ENCODE measurements at places on chromosomes 3 and 15.

DNA sequence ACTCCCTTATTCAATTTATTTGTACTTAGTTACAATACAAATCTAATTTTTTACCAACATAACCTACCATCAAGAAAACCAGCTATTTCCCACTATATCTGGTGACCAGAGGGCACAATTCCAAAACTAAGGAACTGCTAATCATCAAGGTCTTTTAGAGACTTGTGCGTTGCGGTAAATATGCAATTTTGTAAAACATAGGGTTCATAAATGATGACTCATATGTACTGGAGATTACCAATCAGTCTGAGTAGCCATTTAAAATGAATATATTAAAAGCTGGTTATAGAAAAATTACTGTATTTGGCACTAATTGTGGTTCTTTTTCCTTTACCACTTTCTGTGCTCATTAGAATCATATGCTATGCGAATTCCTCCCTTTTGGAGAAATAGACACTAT is 859.6 kb downstream of the ROBO1 start:
- no peak for DNase-seq

DNA sequence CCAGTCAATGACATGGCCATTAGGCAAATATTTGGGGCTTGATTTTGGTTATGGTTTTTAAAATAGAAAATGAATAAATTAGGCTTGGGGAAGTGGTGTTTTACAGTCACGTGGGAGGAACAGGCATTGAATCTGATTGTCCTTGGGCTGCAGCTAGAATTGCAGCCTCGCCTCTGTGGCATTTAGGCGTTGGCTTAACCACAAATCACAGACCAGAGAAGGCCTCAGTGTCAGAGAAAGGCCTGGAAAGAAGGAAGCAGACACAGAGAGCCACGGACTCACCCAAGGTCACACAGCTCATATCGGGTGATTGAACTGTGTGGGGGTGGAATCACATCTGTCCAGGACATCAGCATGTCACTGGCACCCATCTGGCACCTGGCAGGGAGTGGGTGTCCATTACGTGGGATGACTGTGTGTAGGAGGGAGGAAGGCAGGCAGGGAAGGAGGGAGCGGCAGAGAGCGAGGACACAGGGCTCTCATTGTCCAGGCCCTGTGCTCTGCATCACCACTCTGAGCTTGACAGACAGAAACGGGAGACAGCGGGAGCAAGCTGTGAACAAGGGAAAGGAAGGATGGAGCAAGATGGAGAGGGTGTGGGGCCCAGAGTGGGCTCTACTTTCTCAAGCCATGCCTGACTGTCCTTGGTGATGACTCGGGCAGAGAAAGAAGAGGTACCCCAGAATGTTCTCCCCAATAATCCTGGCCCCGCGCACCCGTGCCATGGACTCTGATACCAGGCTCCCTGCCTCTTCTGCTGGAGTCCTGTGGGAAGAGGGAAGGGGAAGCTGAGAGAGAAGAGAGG is 186.4 kb downstream of the FAM43A start:
- no peak for DNase-seq

DNA sequence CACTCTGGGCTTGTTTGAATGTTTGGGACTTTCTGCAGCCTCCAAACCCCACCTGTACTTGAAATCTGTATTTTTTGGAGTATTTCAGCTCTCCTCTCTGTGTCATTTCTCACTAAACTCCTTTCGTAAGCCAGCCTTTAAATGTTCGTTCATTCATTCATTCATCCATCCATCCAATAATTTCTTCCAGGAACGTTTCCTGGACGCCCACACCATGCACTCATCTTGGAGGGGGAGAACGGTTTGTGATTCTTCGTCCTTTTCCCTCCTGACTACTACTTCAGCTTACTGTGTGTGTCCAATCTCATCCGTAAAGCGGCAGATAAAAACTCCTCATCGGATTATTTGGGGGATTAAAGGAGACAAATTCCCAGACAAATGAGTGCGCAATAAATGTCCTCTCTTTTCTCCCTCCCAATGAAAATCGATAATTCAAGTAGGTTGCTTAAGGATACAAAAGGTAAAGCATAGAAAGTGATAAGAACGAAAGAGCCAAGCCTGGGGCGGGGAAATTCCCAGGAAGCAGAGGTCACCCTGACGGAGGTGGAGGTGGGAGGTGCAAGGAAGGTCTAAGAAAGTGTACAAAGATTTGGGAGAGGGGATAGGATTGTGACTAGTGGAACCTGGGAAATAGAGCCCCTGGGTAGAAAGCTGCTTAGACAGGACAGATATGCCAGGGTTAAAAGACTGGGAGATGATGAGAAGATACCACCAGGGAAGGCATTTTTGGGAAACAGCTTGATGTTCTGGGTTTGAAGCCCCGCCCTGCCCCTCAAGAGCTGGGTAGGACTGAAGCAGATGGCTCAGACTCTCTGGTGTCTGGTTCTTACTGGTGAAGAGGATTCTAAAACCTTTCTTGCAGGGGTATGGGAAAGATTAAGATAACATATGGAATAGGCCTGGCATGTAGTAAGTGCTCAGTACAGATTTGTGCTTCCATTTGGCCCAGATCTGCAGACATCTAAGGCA is 896 bp upstream of the KLHL25 start:
- no peak for DNase-seq

DNA sequence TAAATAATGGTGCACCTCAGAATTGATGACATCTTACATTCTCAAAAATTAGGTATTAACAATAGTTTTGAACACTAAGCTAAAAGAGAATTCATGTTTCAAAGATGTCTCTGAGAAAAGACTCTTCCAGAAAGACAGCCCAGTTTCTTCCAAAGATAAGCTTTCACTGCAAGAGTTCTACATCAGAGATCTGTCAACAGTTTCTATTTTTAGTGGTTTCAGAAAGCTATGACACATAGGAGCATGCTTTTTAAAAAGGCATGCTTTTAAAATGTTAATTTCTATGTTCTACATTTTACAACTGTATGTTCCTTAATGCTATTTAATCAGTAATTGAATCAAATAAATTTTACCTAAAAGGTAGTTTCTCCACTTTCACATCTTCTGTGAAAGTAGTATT is 88.2 kb downstream of the PLOD2 start:
- no peak for DNase-seq

DNA sequence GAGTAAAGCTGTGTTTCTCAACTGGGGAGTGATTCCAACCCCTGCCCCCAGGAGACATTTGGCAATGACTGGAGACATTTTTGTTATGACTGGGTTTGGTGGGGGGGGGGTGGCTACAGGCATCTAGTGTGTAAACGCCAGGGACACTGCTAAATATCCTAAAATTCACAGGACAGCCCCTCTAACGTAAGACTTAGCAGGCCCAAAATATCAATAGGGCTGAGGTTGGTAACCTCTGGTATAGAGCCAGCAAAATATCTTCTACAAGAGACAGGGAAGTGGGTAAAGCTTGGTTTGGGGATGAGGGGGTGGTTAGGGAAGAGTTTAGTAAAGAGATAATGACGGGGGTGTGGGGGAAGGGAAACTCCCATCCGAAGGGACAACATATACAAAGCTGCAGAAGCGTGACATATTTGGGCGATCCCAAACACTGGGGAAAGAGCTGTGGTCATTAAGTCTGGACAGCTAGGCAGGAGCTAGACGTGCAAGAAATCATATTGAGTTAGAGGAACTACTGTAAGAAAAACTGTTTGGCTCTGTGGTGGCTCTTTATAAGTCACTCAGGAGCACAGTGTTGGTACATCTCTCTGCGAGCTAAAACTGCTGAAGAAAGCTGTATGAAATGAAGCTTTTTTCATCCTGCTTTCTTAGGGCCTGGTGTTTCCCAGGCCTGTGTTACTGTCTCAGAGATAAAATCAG is 697 bp upstream of the TRIM69 start:
- DNase-seq = peak; percentile 51

DNA sequence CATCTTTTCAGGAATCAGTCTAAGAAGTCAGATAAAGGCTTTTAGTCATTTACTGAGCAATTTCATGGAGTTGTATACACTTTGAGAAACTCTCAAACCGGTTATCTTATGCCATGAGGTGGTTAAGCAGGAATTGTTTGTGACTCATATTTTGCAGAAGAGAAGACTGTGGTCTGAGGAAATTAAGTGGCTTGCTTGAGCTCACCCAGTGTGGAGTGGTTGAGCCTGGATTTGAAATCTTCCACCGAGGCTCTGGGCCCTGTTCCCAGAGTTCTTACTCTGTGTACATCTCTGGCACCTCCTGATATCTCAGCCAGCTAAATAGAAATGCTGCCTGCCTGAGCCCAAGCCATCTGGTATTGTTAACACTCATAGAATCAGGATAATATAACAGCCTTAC is 37.8 kb upstream of the BCL6 start:
- DNase-seq = peak; percentile 75

DNA sequence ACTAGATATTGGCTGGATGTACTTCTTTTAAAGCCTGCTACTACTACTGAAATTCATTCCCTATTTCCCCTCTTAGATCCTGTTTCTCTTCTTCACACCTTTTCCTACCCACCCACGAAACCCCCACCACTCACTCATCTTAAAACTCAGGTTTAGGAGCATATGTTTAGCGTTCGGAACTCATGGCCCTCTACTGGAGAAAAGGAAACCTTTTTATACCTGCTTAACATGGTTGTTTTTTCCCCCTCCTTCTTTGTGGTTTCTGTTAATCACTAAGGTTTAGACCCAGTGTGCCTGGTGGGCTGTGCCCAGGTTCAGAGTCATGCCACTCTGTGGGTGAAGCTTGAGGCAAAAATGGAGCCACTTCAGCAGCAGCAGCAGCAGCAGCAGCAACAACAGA is 2.6 kb downstream of the ARID3B start:
- DNase-seq = no peak

DNA sequence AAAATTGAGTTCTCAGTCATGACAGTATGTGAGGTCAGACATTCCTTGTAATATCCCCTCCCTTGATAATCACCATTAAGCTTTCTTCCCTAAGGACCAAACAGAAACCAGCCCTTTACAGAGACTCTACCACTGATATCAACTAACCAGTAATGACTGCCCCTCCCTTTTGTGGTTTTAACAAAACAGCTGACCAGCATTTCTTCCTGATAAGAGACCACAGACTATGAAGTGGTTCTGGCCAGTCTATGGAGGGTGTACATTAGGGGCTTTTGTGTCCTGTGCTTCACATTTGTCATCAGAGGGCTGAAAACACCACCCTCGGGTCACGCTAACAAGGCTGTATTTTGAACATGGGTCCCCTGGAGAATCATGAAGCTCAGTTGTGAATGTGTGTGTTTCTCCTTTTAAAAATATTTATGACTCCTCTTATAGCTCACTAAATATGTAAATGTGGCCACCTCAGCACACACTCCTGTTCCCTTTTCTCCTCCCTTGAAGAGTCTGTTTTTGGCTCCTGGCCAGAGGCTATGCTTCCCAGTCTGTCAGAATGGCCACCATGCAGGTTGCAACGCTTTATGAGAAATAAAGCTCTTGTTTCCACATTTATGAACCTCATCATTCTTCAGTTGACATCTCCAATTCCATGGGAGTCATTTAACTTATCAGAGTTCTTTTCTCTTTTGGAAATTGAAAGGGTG is 239.3 kb downstream of the CPNE4 start:
- no peak for DNase-seq

- DNase-seq = no peak
These were observed 75.6 kb upstream of the SYNPR start for GRCh38 chr3:63202529-63202928.

GRCh38 chr3:78004571-78004970 is 964.7 kb downstream of the ROBO2 start:
- no peak for DNase-seq

DNA sequence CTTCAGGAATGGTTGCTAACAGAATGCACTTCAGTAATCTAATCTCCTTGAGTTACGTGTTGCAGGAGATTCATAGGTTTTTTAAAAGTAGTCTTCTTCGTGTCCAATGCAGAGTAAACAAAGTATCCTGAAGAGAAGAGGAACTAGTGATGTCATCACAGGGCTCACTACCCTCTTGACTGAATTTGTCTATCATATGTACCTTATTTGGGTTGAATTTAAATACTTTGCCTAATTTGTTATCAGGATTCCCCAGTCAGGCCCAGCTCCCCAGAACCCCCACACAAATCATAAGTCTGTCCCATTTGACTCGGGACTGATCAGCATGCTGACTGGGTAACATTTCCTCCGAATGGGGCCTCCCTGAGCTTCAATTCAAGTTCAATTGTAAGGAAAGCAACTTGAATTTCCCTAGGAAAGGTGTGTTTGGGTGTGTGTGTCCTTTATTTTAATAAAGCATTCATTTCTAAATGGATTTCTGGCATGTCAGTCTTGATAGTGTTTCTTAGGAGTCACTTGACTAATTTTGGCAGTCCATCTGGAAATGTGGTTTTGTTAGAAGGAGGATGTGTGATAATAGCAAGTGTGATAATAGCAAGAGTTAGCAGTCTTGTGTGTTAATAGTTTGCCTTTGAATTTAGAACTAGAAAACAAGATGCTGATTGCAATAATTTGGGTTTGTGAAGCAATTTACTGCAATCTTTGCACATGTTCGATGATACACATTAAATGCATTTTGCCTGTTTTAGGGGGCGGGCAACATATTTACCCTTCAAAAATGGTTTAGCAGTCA is 21.9 kb downstream of the OXNAD1 start:
- no peak for DNase-seq

GRCh38 chr15:97482521-97482920 is 478.0 kb upstream of the ARRDC4 start:
- no peak for DNase-seq

DNA sequence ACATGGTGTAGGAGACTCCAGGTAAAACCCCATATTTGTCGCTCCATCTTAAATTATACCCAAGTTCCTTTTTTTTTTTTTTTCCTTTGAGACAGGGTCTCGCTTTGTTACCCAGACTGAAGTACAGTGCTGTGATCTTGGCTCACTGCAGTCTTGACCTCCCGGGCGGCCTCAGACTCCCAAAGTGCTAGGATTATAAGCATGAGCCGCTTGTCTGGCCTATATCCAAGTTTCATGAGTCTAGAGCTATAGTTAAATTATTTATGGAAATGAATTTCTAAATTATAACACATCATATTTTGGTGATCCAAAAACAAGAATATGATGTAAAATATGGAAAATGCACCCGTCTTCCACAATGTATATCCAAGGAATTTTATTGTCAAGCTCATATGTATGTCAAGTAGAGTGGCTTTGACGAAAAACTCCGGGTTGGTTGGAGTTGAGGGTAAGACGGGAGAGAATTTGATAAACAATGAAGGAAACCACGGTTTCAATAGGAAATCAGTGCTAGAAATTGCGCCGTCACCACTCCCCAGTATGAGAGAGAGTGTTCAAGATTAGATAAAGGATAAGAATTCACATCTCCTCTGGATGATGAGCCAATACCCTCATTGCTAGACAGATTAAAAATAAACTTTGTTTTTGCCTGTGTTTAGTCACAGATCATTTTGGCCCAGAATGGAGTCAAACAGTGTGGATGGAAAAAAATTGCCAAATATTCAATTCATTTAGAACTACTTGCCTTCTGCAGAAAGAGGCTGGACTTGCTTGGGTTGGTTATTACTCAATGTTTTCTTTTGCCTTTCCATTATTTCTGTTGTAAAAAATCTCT is 209.2 kb upstream of the NR2F2 start:
- no peak for DNase-seq

GRCh38 chr3:127615631-127616305 is 13.2 kb upstream of the PODXL2 start:
- no peak for DNase-seq

All from upper lobe of left lung (tissue), 6 donors.